Activated T-cell treated with anti-CD3 and anti-CD28 coated beads, Interleukin-2, amount 50 U/mL, for 72 hours (primary cell): ENCODE measurements at places on chromosomes 6 and 20. TPM values are rescaled to one million over a fixed set of nuclear protein-coding genes. Genes with fewer than 3 reads are reported as not detected.

GRCh38 chr6:136563386-136564152, 13.3 kb upstream of the MAP7 start:
- no peaks in the 10 kb centered on the region for H3K27me3 ChIP-seq
- H3K4me3 ChIP-seq: no peak overlapping the region
- peaks cover 2% of the 10 kb centered on the region for H3K36me3 ChIP-seq
- no peaks in the 10 kb centered on the region for H3K4me1 ChIP-seq
- H3K27ac ChIP-seq: no peak overlapping the region
- DNase-seq: no peak

- no peak overlapping the region for H3K27ac ChIP-seq
- H3K4me1 ChIP-seq: no peaks in the 10 kb centered on the region
- DNase-seq: no peak
- H3K27me3 ChIP-seq: no peaks in the 10 kb centered on the region
- H3K4me3 ChIP-seq: no peak overlapping the region
- H3K36me3 ChIP-seq: peaks cover 2% of the 10 kb centered on the region
Measured at GRCh38 chr6:117666881-117667280, 8.4 kb upstream of the NUS1 start.

DNA sequence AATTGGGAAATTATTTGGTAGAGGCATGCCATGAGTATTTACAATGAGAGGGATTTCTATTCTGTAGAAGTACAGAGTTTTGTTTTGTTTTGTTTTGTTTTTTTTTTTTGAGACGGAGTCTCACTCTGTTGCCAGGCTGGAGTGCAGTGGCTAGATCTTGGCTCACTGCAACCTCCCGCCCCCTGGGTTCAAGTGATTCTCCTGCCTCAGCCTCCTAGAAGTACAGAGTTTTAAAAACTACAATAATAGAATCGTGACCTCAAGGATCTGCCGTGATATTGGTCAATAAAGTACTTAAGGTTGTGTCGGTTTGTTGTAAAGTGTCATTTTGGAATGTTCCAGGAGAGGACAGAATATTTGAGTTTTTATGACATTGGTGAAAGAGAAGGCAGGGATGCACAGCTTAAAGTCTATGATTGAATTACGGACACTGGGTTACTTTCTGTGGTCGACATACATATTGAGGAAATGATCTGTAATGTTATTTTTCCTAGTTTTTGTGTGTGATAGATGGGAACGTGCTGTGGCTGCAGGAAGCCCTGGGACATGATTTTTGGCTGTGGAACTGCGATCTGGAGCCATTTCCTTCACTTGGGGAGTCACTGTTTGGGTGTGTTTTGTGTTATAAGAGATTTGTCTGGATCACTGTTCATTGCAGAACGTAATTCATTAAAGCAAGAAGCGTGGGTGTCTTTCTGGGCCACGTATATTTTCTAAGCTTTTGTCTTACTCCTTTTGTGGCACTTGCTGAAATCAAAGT, 59.6 kb downstream of the TIAM2 start:
- H3K27ac ChIP-seq: no peak overlapping the region
- H3K4me3 ChIP-seq: no peak overlapping the region
- peaks cover 6% of the 10 kb centered on the region for H3K27me3 ChIP-seq
- no peaks in the 10 kb centered on the region for H3K36me3 ChIP-seq
- peaks cover 15% of the 10 kb centered on the region for H3K4me1 ChIP-seq

The LY6G6F gene
- total RNA-seq: not detected

DNA sequence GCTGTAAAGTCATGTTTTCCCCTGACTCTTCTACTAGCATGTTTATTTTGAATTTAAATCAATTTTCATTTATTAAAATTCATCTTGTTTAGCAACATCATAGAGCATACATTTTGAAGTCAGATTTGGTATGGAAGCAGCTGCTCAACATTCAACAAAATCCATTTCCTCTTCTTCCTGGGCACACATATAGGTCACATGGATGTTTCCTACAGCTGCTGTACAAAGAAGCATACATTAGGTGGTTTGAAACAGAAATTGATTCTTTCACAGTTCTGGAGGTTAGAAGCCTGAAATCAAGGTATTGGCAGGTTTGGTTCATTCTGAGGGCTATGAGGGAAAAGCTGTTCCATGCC, 495.2 kb downstream of the RFPL4B start:
- no peak overlapping the region for H3K4me3 ChIP-seq
- no peak overlapping the region for H3K27ac ChIP-seq
- no peaks in the 10 kb centered on the region for H3K36me3 ChIP-seq
- no peak for DNase-seq

- no peak overlapping the region for H3K4me3 ChIP-seq
- H3K4me1 ChIP-seq: no peaks in the 10 kb centered on the region
- peak; percentile 31 for DNase-seq
- no peaks in the 10 kb centered on the region for H3K36me3 ChIP-seq
- peaks cover 34% of the 10 kb centered on the region for H3K27me3 ChIP-seq
Measured at GRCh38 chr6:125952764-125953501, 3.6 kb upstream of the HINT3 start.

DNA sequence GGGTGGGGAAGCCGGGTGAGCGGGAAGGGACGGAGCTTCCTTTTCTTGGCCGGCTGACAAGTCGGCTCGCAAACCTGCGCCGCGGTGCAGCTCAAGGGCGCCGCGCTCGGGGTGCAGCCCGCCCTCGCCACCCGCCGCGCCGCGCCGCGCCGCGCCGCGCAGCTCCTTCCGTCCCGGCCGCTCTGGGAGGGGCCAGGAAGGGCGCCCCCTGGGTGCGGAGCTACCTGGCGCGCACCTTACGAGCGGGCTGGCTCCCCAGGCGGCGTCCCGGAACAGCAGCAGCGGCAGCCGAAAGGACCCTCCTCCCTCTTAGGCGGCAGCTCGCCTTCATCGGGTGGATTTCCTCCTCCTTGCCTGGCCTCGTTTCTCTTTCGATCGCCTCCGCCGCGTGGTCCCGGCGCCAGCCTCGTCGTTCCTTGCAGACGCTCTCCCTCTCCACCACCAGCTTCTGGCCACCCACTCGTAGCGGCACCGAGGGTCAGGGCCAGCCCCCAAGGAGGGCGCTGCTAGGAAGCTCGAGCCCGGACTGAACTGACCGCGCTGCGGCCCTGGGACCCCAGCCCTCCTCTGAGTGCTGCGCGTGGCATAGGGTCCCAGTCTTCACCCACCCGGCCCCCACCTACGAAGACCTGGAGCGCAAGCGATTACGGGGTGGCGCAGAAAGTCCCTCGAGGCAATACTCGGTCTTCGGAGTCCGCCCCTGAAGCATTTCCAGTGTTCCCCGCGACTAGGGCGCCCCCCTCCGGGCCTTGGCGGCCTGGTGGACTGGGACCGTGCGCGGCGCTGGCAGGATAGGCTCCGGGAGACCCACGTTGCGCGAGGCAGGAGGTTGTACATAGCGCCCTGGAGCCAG, at the start of gene MAP3K5:
MAP3K5 (minus strand) TSS at position 68 of the 853 bp plus-strand sequence. CDS start 320 bp downstream, outside the sequence.
- H3K4me3 ChIP-seq: peak within 1 kb of the TSS; percentile 88
- peaks cover 3% of the 10 kb centered on the region for H3K36me3 ChIP-seq
- H3K4me1 ChIP-seq: peaks cover 43% of the 10 kb centered on the region
- H3K27ac ChIP-seq: peak within 1 kb of the TSS; percentile 78
- H3K27me3 ChIP-seq: no peaks in the 10 kb centered on the region

DNA sequence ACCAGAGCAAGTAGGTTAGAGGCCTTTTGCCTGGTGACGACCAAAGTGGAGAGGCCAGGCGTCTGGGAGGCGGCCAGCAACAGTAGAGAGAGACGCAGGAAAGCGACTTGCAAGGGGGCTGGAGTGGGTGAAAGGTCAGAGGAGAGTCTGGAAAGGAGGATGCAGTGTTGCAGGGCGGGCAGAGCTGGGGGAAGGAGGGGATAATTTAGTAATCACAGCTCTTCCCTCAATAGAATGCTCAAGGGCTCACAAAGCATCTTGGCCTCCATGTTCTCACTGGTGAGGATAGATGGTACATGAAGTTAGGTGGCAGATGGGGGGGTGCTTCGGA, 25.2 kb downstream of the TCF15 start:
- no peak for DNase-seq
- peaks cover 5% of the 10 kb centered on the region for H3K27me3 ChIP-seq
- no peaks in the 10 kb centered on the region for H3K4me1 ChIP-seq
- no peak overlapping the region for H3K27ac ChIP-seq

The RBBP8NL gene
- not detected for total RNA-seq

The NFYA gene
- 32.4 TPM for total RNA-seq

DNA sequence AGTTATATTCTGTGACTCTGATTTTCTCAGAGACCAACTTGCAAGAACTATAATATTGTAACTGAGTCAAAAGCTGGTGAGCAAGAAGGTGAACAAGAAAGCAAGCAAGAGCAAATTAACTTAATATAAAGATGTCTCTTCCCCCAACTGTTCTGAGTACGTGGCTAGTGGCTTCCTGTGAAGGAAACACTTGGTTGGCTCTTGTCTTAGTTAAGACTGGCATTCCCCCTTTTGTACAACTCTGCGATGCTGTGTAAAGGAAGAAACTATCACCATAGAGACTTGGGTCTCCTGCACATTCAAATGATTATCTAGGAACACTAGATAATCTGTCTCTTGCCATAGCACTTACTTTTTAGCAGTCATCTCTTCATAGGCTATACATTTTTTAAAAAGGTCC, 47.3 kb upstream of the TNFAIP3 start:
- H3K4me1 ChIP-seq: peaks cover 92% of the 10 kb centered on the region
- no peaks in the 10 kb centered on the region for H3K27me3 ChIP-seq
- peak overlapping the region; percentile 38 for H3K4me3 ChIP-seq
- DNase-seq: peak; percentile 53
- H3K27ac ChIP-seq: peak overlapping the region; percentile 73
- peaks cover 8% of the 10 kb centered on the region for H3K36me3 ChIP-seq

The ARFGEF3 gene
- total RNA-seq: 0.53 TPM

- no peaks in the 10 kb centered on the region for H3K27me3 ChIP-seq
- no peak overlapping the region for H3K4me3 ChIP-seq
- H3K36me3 ChIP-seq: peaks cover 10% of the 10 kb centered on the region
Measured at GRCh38 chr20:41191562-41192500, 54.5 kb downstream of the PLCG1 start.

GRCh38 chr6:2542858-2543218, 207.9 kb downstream of the MYLK4 start:
- peaks cover 18% of the 10 kb centered on the region for H3K4me1 ChIP-seq
- H3K27me3 ChIP-seq: peaks cover 83% of the 10 kb centered on the region
- H3K4me3 ChIP-seq: no peak overlapping the region
- H3K27ac ChIP-seq: peak overlapping the region; percentile 17
- H3K36me3 ChIP-seq: no peaks in the 10 kb centered on the region

GRCh38 chr20:17417225-17417624, 114.0 kb downstream of the BFSP1 start:
- no peak overlapping the region for H3K4me3 ChIP-seq
- DNase-seq: no peak
- H3K27me3 ChIP-seq: peaks cover 18% of the 10 kb centered on the region
- H3K36me3 ChIP-seq: peaks cover 6% of the 10 kb centered on the region
- H3K4me1 ChIP-seq: no peaks in the 10 kb centered on the region

The EDN3 gene
- total RNA-seq: not detected

DNA sequence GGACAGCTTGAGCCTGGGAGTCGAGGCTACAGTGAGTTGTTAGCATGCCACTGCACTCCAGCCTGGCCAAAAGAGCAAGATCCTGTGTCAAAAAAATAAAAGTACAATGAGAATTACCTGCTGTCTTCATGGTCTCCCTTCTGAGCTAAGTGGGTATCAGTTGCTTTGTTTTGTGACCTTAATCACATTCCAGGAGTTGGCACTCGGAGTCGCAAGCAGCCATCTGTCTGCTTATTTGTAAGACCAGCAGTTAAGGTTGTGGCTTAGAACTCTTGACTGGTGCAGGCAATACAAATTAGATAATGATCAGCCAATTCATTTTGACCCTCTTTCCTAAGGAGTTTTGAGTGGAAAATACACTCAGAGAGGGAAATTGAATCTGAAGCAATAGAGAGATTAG, 114.0 kb downstream of the MYO6 start:
- H3K27ac ChIP-seq: no peak overlapping the region
- DNase-seq: no peak
- H3K4me3 ChIP-seq: no peak overlapping the region
- no peaks in the 10 kb centered on the region for H3K27me3 ChIP-seq

DNA sequence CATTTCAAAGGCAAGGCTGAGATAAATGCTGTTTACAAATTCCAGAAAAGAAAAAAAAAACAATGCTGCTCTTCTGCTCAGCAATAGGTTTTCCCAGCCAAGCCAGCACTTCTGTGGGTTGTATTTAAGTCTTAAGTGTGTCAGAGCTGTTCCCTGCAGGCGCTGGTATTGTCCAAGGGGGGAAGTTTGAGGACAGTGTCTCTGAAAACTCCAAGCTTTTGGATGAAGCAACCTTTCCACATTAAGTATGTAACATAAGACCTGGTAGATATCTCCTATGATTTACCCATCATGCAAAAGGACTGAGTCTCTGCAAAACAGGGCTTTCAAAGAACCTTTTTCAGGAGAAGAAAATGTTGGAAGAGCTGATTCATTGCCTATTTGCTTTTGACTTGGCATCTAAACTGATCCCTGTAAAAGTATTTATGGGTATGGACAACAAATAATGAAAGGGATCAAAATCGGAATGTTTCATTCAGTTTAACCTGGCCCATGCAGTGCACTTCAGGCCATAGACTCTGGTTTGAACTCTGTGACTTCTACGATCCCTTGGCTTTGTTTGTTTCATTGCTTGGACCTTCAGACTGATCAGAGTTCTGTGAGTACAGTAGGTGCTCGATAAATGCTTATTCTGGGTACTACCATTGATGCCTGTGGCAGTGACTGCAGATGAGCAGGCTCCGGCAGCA, 16.1 kb upstream of the PLG start:
- no peaks in the 10 kb centered on the region for H3K4me1 ChIP-seq
- H3K36me3 ChIP-seq: no peaks in the 10 kb centered on the region
- DNase-seq: no peak
- H3K27me3 ChIP-seq: no peaks in the 10 kb centered on the region
- H3K27ac ChIP-seq: no peak overlapping the region

The TNFAIP3 gene
- 350 TPM for total RNA-seq

The PROCR gene
- 1.1 TPM for total RNA-seq

The RIPPLY2 gene
- not detected for total RNA-seq

GRCh38 chr6:10882657-10883171, 873 bp upstream of the GCM2 start:
- H3K4me3 ChIP-seq: peak overlapping the region; percentile 63
- peaks cover 32% of the 10 kb centered on the region for H3K4me1 ChIP-seq
- no peak overlapping the region for H3K27ac ChIP-seq
- H3K27me3 ChIP-seq: peaks cover 83% of the 10 kb centered on the region

DNA sequence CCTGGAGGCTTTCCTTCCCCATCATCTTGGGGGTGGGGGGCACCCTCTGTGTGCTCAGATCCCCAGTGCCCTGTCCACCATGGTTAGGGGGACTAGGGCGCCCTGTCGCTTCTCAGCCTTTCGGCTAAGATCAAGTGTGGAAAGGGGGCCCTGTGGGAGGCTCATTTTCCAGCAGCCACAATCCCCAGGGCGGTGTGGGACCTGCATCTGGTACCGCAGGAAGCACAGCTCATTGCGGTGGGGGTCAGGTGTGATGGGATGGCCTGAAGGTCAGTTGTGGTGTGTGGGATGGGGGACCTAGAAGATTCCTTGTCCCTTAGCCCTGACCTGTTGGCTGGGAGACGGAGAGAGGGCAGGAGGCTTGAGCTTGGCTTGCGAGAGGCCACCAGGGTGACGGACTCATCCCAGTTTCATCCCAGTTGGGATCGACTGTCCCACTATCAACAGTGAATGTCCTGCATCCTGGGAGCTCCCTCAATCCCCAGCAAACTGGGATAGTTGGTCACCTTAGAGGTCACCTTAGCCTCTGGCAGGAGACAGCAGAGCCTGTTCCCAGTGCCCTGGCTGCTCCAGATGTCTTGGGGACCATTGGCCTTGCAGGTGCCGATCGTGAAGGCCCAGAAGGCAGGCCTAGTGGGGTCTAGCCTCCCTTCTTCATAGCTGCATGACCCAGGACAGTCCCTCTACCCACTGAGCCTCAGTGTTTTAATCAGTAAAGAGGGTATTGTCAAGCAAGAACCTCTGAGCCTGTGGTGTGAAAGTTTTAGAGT, 64.5 kb upstream of the PMEPA1 start:
- H3K4me3 ChIP-seq: no peak overlapping the region
- no peaks in the 10 kb centered on the region for H3K36me3 ChIP-seq
- H3K27ac ChIP-seq: no peak overlapping the region
- DNase-seq: no peak

The TCF15 gene
- total RNA-seq: not detected

The PERP gene
- 8.5 TPM for total RNA-seq
